ENCODE measurements at places on chromosomes 7 and 10. TPM values are rescaled to one million over a fixed set of nuclear protein-coding genes. Genes with fewer than 3 reads are reported as not detected.

DNA sequence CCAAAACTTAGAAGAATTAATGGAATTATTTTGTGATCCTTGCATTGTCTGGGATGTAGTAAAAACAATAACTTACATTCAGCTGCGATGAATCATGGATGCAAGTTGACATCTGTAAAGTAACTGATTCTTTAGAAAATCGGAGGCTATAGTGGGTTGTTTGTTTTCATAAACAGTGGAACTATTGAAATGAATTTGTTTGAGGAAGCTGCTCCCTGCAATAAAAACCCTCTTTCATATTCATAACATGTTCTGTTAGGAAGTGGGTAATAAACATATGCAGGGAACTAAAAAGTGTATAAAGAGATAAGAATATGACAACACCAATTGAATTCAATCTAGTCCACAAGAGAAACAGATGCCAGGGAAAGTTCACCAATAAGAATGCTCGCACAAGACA is 53.6 kb downstream of the AGMO start:
- H3K36me3 ChIP-seq, result no peaks in the 10 kb centered on the region
- peaks cover 21% of the 10 kb centered on the region for H3K4me1 ChIP-seq
- no peak overlapping the region for H3K4me3 ChIP-seq
- no peak for DNase-seq
- H3K27me3 ChIP-seq, result no peaks in the 10 kb centered on the region

DNA sequence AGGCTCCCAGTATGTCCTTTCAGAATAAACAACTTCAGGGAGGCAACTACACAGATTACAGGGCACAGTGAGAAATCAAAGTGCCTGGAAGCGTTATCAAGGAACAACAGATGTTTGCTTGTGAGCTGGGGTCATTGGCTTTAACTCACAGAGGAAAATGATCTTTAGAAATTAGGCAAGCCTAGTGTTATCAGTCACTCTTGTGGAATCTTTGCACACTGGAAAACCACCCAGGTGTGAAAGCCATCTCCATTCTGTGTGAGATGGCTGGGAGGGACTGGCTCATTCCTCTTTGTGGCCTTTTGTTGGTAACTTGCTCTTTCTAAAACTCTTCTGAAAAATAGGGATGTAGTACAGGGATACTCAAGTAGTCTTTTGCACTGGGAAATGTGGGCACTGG is 716.0 kb downstream of the XPNPEP1 start:
- no peaks in the 10 kb centered on the region for H3K27me3 ChIP-seq
- no peak overlapping the region for H3K4me3 ChIP-seq
- no peak for DNase-seq
- H3K4me1 ChIP-seq, result no peaks in the 10 kb centered on the region
- no peak overlapping the region for H3K27ac ChIP-seq
- H3K36me3 ChIP-seq, result no peaks in the 10 kb centered on the region

- H3K4me3 ChIP-seq, result no peak overlapping the region
- H3K36me3 ChIP-seq, result no peaks in the 10 kb centered on the region
- no peak for DNase-seq
- no peak overlapping the region for H3K27ac ChIP-seq
- no peaks in the 10 kb centered on the region for H3K27me3 ChIP-seq
Observed at GRCh38 chr7:684416-684815, 42.1 kb upstream of the DNAAF5 start.

Gene PDK4
- total RNA-seq, result 29.6 TPM

GRCh38 chr10:118958984-118959925 is 70.3 kb upstream of the NANOS1 start:
- H3K36me3 ChIP-seq, result no peaks in the 10 kb centered on the region
- peaks cover 24% of the 10 kb centered on the region for H3K4me1 ChIP-seq
- H3K27ac ChIP-seq, result peak overlapping the region; percentile 50
- H3K4me3 ChIP-seq, result no peak overlapping the region
- peak; percentile 88 for DNase-seq

Gene ABCB4
- total RNA-seq, result 2.6 TPM

GRCh38 chr7:13702251-13702650 is 287.2 kb downstream of the ETV1 start:
- H3K27me3 ChIP-seq, result no peaks in the 10 kb centered on the region
- H3K4me3 ChIP-seq, result no peak overlapping the region

- H3K27me3 ChIP-seq, result no peaks in the 10 kb centered on the region
- no peak overlapping the region for H3K27ac ChIP-seq
- H3K4me3 ChIP-seq, result no peak overlapping the region
- no peaks in the 10 kb centered on the region for H3K4me1 ChIP-seq
- H3K36me3 ChIP-seq, result no peaks in the 10 kb centered on the region
Observed at GRCh38 chr10:92813979-92814378, 34.3 kb upstream of the EXOC6 start.

GRCh38 chr10:76044751-76045150 is 613.3 kb downstream of the LRMDA start:
- no peak overlapping the region for H3K4me3 ChIP-seq
- H3K27ac ChIP-seq, result no peak overlapping the region
- no peaks in the 10 kb centered on the region for H3K4me1 ChIP-seq
- H3K27me3 ChIP-seq, result no peaks in the 10 kb centered on the region

Gene TBC1D12
- 23.1 TPM for total RNA-seq

DNA sequence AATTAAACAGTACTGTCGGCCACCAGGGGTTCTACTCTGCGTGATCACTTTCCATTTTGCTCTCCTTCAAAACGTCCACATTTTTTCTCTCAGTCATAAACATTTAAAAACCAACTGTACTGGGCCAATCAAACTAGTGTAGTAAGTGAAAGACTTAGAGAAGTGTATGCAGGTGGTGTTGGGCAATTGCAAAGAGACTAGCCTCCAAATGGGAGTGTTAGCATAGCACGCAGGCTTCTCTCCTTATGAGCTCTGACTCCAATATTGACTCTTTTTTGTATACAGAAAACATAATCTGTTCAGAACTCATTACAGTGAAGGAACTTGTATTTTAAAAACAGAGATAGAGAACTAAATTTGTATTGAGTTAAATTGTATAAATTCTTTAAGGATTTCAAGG is 150.6 kb downstream of the SDK1 start:
- H3K4me1 ChIP-seq, result no peaks in the 10 kb centered on the region
- H3K27me3 ChIP-seq, result no peaks in the 10 kb centered on the region
- DNase-seq, result no peak
- H3K4me3 ChIP-seq, result no peak overlapping the region

DNA sequence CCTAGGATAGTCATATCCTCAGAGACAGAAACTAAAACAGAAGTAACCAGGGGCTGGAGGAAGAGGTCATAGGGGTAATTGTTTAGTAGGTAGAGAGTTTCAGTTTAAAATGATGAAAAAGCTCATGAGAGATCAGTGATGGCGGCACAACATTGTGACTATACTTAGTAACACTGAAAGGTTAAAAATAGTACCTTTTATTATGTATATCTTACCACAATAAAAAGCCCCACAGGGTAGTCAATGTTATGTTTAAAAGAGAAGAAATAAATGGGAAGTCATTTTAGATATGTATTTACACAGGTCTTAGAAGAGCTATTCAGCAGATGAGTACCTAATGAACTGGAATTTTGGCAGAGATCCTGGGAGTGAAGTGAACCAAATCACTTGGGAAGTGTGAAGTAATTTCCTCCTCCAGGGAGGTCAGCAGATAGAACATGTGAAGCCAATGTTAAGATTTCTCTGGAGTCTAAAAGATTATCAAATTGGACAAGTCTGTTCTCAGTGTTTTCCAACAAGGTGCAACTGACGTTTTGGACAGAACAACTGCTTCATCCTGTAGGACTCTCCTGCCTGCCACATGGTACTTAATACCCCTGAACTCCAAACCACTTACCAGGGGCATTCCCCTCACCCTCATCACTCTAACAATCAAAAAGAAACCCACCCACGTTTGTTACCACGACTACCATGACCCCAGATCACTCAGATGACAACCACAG is 6.4 kb downstream of the CDCA7L start:
- no peaks in the 10 kb centered on the region for H3K27me3 ChIP-seq
- no peaks in the 10 kb centered on the region for H3K4me1 ChIP-seq
- H3K27ac ChIP-seq, result no peak overlapping the region
- no peak for DNase-seq

Gene NFE2L3
- 4.2 TPM for total RNA-seq

GRCh38 chr7:5693529-5693928 is 87.9 kb downstream of the RNF216 start:
- no peak overlapping the region for H3K4me3 ChIP-seq
- peak overlapping the region; percentile 81 for H3K27ac ChIP-seq
- DNase-seq, result no peak
- no peaks in the 10 kb centered on the region for H3K27me3 ChIP-seq
- H3K36me3 ChIP-seq, result no peaks in the 10 kb centered on the region
- H3K4me1 ChIP-seq, result peaks cover 83% of the 10 kb centered on the region

DNA sequence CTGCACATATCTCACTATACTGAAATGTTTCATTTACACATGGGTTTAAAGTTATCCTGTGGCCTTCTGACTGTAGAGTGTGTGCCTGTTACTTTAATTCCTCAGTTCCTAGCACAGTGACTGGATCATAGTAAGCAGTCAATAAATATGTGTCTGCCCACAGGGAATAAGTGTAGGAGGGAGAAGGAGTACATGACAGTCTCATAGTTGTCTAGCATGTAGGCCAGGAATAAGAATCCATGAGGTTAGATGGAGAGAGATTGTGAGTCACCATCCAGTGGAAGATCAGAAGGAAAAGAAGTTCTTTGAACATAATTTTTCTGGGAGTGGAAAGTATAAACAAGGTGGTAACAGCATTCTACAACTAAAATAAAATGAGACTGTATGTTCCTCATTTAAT is 36.6 kb upstream of the SEMA3A start:
- H3K4me3 ChIP-seq, result no peak overlapping the region
- no peak for DNase-seq
- H3K27me3 ChIP-seq, result no peaks in the 10 kb centered on the region
- H3K4me1 ChIP-seq, result no peaks in the 10 kb centered on the region

DNA sequence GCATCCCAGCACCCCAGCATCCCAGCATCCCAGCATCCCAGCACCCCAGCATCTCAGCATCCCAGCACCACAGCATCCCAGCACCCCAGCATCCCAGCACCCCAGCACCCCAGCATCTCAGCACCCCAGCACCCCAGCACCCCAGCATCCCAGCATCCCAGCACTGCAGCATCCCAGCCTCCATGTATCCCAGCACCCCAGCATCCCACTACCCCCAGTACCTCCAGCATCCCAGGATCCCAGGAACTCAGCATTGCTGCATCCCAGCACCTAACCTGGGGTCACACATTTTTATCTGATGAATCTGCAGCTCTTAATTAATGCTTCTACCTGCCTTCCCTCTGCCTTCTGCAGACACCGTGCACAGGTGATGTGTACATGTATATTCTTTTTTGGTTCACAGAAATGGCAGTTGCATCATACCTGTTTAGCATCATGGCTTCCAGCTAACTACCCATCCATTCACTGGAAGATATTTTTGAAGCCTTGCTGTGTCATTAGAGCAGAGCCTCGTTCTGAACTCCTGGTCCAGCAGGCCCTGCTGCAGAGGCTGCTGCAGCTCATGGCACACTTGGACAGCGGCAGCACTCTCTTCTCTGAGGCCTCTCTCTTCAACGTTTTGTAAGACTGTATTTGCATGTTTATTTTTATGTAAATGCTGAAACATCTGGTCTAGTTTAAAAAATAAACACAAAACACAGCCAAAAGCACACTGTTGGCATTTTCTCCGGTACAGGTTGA is 4.6 kb upstream of the CFAP46 start:
- no peaks in the 10 kb centered on the region for H3K36me3 ChIP-seq
- no peaks in the 10 kb centered on the region for H3K27me3 ChIP-seq
- no peak overlapping the region for H3K27ac ChIP-seq
- no peak for DNase-seq

- H3K4me3 ChIP-seq, result no peak overlapping the region
- H3K36me3 ChIP-seq, result no peaks in the 10 kb centered on the region
- DNase-seq, result no peak
- no peaks in the 10 kb centered on the region for H3K4me1 ChIP-seq
Observed at GRCh38 chr7:32921896-32922295, 30.3 kb upstream of the KBTBD2 start.

- H3K4me3 ChIP-seq, result no peak overlapping the region
- DNase-seq, result no peak
- H3K27ac ChIP-seq, result no peak overlapping the region
- H3K4me1 ChIP-seq, result no peaks in the 10 kb centered on the region
Observed at GRCh38 chr10:109114579-109114978, 808.7 kb downstream of the XPNPEP1 start.

DNA sequence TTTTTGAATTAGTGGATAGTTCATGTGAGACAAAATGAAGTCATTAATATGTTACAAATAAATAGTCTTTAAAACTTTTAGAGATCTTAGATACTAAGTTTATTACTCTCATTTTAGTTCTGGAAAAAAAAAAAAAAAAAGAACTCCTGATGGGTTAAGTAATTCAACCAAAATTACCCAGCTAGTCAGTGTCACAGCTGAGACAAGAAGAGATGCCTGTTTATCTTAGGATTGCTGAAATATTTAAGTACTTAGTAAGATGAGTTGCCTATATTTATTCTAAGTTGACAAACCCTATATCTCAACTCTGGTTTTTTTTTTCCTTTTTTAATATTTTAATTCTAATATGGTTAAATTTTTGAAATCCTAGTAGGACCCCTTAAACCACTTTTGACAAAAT is 781.0 kb upstream of the LRRN3 start:
- DNase-seq, result no peak
- H3K27ac ChIP-seq, result no peak overlapping the region
- H3K4me1 ChIP-seq, result no peaks in the 10 kb centered on the region
- no peaks in the 10 kb centered on the region for H3K36me3 ChIP-seq
- no peaks in the 10 kb centered on the region for H3K27me3 ChIP-seq

Gene CLEC5A
- total RNA-seq, result 0.74 TPM

GRCh38 chr10:33704214-33704830 is 369.9 kb upstream of the NRP1 start:
- H3K4me3 ChIP-seq, result no peak overlapping the region
- no peak for DNase-seq
- no peaks in the 10 kb centered on the region for H3K27me3 ChIP-seq

DNA sequence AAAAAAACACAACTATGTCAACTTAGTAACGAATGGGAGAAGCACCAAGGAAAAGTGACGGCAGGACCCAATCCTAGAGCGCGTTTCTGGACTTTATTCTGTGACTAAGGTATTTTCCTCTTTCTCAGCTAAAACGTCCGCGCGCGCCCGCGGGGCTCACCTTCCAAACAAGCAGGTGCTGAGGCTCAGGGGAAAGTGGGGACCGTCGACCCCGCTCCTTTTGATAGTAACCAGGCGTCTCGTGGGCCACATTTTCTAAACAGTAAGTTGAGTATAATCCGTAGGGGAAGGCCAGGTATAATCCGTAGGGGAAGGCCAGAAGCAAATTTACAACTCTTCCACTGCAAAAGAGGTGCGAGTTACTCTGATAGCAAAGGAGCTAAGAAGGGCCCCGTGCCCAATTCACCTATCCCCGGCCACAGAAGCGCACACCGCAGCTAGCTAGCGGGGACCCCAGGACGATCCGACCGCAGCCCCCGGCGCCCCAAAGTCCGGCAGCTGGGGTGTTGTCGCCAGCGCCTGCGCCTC is 743 bp downstream of the MKI67 start:
- no peaks in the 10 kb centered on the region for H3K36me3 ChIP-seq
- H3K4me1 ChIP-seq, result peaks cover 9% of the 10 kb centered on the region
- peak overlapping the region; percentile 51 for H3K4me3 ChIP-seq
- H3K27me3 ChIP-seq, result no peaks in the 10 kb centered on the region

DNA sequence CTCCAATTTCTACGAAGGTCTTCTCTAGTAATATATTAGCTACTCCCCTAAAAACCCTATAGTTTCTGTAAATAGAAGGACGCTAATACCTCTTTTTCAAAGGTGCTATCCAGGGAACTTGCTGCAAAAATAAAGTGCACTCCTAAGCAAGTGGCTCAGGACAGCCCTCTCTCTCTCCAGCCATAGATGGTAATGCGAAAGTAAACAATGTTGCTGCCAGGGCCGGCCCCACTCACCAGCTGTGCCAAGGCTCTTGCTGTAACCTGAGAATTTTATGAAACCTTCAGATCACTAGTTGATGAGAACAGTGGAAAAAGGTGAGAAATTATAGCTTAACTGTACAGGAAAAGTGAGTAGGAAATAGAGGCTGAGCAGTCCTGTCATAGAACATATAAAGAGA is 10.9 kb upstream of the TAS2R39 start:
- no peak overlapping the region for H3K27ac ChIP-seq
- no peaks in the 10 kb centered on the region for H3K36me3 ChIP-seq
- H3K4me3 ChIP-seq, result no peak overlapping the region

Data from testis (tissue), 5 donors.